ENCODE measurements at places on chromosomes 6 and 20. TPM values are rescaled to one million over a fixed set of nuclear protein-coding genes. Genes with fewer than 3 reads are reported as not detected.

GTSF1L gene
- not detected for polyA plus RNA-seq

EYA2 gene
- 0.70 TPM for polyA plus RNA-seq

GRCh38 chr6:144434308-144434990 lies 149.3 kb downstream of the UTRN start:
- DNase-seq, result no peak

SLC18B1 gene
- polyA plus RNA-seq, result 5.2 TPM

DNA sequence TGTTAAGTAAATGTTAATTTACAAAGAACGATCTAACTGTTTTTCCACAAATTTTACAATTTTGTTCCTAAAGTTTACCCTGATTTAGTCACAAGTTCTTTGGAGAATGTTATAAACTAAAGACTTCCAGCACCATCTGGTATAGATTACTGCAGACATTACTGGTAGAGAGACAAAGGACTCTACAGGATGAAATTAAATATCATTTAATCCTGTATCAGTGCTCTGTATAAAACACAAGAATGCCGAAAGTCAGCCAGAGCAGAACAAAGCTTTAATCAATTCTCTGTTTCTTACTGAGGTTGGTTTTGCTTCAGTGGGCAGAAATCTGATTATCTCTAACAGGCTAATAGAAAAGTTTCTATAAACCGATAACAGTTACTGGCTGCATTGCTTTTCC lies 763.6 kb downstream of the TENT5A start:
- no peak for DNase-seq

GRCh38 chr20:40234593-40234992 lies 454.4 kb downstream of the MAFB start:
- no peak for DNase-seq

Data from urinary bladder (tissue), 4 donors.